Esophagus squamous epithelium (tissue), 5 donors: ENCODE measurements at places on chromosomes 11 and 22.

DNA sequence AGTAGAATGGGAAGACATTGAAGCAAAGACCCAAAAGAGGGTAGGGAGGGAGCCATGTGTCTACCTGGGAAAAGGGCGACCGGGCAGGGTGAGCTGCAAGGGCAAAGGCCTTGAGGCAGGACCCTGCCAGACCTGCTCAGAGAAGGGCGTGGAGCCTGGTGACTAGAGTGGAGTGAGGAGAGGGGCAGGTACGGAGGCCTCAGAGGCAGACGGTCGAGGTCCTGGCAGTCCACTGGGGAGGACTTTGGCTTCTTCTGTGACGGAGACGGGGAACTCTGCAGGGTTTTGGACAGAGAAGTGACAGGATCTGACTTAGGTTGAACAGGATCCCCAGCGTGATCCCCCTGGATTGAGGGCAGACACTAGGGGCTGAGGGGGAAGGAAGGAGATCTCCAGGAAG is 12.9 kb downstream of the RIBC2 start:
- DNase-seq, result no peak

DNA sequence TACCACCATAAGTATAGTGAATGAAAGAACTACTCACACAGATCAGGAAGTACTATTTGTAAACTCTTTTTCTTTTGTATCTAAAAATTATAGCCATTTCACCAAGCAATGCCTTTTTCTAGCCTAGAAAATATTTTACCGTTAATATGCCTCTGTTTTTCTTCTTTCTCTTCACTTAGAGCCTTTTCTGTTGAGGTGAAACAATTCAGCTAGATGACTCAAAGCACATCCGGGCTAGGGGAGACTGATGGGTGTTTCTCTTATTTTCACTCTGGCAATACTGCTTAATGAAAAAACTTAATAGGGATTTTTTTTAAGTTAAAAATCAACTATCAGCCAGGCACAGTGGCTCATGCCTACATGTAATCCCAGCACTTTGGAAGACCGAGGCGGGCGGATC is 93.3 kb downstream of the SGSM3 start:
- no peak for DNase-seq

- no peak for DNase-seq
Observed at GRCh38 chr11:64053699-64054098, 18.0 kb downstream of the FLRT1 start.

- no peak for DNase-seq
Observed at GRCh38 chr22:36100134-36100824, 60.3 kb downstream of the APOL3 start.

- DNase-seq, result no peak
Observed at GRCh38 chr11:73151416-73151815, 9.3 kb upstream of the FCHSD2 start.

DNA sequence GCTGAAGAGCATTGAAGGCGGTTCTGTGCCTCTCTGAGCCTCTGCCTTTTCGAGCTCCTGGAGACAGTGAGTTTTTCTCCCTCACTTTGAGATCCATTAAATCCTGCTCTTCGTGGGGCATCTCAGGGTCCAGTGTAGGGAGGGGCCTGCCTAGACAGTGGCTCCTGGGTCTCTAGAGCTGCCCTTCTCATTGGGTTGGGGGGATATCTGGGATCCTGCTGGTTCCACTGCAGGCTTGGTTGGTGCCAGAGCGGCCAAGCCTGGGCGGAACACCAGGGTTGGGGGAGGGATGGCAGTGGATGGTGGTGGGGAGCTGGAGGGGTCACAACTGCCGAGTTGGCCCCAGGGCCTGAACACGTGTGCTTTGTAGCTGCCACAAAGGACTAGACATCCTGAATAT is 52.2 kb upstream of the CARS1 start:
- no peak for DNase-seq

GRCh38 chr11:70328556-70328955 is 58.1 kb downstream of the PPFIA1 start:
- no peak for DNase-seq

DNA sequence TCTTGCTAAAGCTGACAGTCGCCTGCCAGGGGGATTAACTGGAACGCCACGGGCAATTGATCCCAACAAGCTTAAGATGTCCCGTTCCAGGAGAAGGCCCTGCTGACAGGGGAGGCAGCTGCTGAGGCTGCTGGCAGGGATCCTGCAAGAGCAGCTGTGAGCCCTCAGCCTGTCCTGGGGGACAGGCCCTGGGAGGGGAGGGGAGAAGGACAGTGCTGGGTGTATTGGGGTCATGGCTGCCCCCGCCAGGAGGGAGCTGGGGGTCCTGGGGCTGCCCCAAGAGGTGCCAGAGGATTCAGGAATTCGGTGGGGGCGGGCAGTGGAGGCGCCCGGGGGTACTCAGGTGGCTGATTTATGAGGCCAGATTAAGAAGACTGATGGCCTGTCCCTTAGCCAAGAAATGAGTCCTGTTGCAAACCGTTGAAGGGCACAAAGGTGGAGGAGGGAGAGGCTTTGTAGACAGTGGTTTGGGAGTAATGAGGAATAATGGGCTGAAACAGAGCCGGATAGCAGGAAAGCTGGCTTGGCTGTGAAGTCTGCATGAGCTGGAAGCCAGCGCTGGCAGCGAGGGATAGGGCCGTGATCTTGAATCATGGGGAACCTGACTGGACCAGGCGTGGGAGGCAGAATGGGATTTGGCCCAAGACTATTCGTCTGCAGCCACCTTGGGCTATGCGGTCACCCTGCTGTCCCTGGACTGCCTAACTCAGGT is 133.5 kb downstream of the CACNA1I start:
- no peak for DNase-seq
